ENCODE measurements at places on chromosomes 4 and X. TPM values are rescaled to one million over a fixed set of nuclear protein-coding genes. Genes with fewer than 3 reads are reported as not detected.

GRCh38 chr4:100679926-100680325 is 162.1 kb upstream of the EMCN start:
- no peaks in the 10 kb centered on the region for H3K4me1 ChIP-seq
- H3K27ac ChIP-seq = no peak overlapping the region
- no peak overlapping the region for H3K4me3 ChIP-seq

Gene TLR10
- 0.26 TPM for total RNA-seq

Gene PCSK1N
- total RNA-seq = 0.68 TPM

DNA sequence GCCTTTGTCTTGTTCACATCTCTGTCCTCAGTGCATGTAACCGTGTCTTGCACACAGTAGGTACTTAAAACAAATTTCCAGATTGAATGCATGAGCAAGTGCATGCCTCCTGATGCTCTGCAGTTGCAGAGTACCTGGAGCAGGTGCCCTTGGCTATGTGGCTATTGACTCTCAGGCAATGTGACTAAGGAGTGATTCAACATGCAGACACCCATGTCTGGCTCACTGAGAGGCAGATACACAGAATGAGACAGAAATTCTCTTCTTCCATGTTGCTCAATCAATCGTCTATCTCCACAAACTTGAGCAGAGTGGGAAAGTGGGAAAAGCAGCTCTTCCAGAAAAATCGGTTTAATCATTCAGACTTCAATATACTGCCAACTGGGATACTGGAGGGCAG is 111.0 kb downstream of the CHRDL1 start:
- H3K27ac ChIP-seq = no peak overlapping the region
- no peaks in the 10 kb centered on the region for H3K36me3 ChIP-seq
- no peak for DNase-seq
- H3K4me3 ChIP-seq = no peak overlapping the region
- no peaks in the 10 kb centered on the region for H3K27me3 ChIP-seq
- no peaks in the 10 kb centered on the region for H3K4me1 ChIP-seq

DNA sequence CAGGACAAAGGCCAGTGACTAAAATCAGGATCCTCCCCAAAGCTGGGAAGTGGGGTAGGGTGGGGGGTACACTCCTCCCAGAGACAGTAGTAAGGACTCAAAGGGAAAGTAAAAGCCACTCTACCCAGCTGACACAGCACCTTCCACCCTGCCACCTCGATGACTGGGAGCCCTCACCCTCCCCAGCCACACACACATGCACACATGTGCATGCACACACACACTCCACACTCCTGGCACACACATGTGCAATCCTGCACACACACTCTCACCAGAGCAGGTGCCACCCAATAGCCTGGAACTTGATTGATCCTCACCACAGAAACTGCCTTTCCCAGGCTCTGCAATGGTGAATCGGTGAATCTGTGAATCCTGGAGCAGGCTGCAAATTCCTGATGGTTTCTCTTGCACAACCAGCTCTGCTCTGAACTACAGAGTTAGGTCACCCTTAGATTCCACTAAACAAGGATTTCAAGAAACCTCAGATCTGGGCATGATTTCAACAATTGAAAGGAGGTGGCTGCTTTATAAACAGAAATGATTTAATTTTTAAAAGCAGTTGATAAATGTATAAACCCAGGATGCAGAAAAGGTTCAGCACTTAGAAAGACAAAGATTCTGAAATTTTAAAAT is 21.5 kb downstream of the AMOT start:
- no peak for DNase-seq
- no peaks in the 10 kb centered on the region for H3K36me3 ChIP-seq
- H3K27me3 ChIP-seq = peaks cover 2% of the 10 kb centered on the region
- no peak overlapping the region for H3K4me3 ChIP-seq
- no peak overlapping the region for H3K27ac ChIP-seq
- no peaks in the 10 kb centered on the region for H3K4me1 ChIP-seq

Gene GCNA
- 8.5 TPM for total RNA-seq

Gene MAD2L1
- 49.3 TPM for total RNA-seq

Gene FGF2
- total RNA-seq = not detected

Gene MAGEB2
- total RNA-seq = not detected

Gene NSG1
- total RNA-seq = 39.7 TPM

GRCh38 chrX:71556036-71556435 is 22.2 kb upstream of the GCNA start:
- peaks cover 12% of the 10 kb centered on the region for H3K36me3 ChIP-seq
- no peak overlapping the region for H3K4me3 ChIP-seq
- no peaks in the 10 kb centered on the region for H3K27me3 ChIP-seq
- H3K4me1 ChIP-seq = peaks cover 8% of the 10 kb centered on the region
- no peak for DNase-seq
- peak overlapping the region; percentile 51 for H3K27ac ChIP-seq

Gene MXD4
- total RNA-seq = 26.2 TPM

- H3K27ac ChIP-seq = no peak overlapping the region
- DNase-seq = no peak
- no peaks in the 10 kb centered on the region for H3K4me1 ChIP-seq
Observed at GRCh38 chr4:176654565-176655216, 138.0 kb downstream of the VEGFC start.

Gene PCDH11X
- total RNA-seq = not detected
